Diencephalon (tissue), 1 donor: ENCODE measurements at places on chromosomes 3 and 15. TPM values are rescaled to one million over a fixed set of nuclear protein-coding genes. Genes with fewer than 3 reads are reported as not detected.

Gene ARNT2
- 73.4 TPM for total RNA-seq

Gene KPNA1
- 56.1 TPM for total RNA-seq

Gene CSPG5
- 206 TPM for total RNA-seq

Gene DUOXA2
- total RNA-seq: not detected

Gene MUSTN1
- not detected for total RNA-seq

Gene KNL1
- 12.0 TPM for total RNA-seq
